ENCODE measurements at places on chromosomes 2 and 18.

DNA sequence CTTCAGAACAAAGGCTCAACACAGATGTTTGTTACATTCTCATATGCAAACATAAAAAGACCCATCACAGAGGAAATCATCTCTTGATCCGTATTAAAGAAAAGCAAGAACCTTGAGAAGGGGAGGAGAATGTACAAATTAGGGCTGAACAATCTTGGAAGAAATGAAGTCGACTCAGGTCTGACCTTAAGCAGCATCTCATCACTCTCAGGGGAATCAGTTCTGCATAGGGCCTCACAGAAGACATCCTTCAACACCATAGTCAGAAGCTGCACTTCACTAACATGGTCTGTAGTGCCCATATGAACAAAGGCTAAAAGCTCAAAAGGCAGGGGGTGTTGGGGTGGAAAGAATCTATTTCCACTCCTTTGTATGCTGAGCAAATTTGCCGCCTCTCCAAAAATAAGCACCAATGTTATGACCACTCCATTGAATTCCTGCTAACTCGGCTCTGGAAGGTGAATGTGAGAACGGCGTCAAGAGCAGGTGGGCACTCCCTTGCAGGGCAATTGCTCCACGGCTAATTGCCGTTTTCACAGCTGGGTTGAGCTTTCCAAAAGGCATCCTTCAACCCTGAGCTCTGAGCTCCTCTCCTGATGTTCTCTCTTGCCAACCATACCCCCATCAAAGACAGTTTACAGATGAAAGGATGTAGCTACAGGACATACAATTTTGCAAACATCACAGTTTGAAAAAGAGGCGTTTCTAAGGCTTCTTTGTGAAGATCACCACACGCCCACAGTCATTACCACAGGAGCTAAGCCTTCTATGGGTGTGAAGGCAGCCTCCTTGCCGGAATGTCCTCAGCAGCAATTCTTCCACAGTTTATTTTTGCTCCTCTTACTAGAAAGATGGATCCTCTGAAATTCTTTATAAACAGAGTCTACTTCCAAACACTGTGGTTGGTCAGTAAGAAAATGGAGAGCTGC lies 10.0 kb downstream of the KLF7 start:
- no peak for DNase-seq

- DNase-seq, result no peak
These were observed 17.9 kb upstream of the MSGN1 start for GRCh38 chr2:17798338-17798737.

DNA sequence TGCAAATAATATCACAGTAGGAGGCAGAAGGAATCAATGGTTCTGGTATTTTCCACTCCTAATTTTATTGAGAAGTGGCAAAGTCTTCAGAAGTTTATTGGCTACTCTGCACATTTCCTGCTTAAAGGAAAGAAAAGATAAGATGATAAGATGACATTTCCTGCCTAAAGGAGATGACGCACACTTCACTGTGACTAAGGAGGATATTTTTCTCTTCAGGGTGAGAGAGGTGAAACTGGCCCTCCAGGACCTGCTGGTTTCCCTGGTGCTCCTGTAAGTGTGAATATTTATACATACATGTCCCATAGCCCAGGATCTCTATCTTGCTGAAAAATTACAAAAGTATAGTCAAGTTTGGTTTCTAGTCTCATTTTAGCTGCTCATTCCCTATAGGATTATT lies 27.9 kb downstream of the COL3A1 start:
- no peak for DNase-seq

DNA sequence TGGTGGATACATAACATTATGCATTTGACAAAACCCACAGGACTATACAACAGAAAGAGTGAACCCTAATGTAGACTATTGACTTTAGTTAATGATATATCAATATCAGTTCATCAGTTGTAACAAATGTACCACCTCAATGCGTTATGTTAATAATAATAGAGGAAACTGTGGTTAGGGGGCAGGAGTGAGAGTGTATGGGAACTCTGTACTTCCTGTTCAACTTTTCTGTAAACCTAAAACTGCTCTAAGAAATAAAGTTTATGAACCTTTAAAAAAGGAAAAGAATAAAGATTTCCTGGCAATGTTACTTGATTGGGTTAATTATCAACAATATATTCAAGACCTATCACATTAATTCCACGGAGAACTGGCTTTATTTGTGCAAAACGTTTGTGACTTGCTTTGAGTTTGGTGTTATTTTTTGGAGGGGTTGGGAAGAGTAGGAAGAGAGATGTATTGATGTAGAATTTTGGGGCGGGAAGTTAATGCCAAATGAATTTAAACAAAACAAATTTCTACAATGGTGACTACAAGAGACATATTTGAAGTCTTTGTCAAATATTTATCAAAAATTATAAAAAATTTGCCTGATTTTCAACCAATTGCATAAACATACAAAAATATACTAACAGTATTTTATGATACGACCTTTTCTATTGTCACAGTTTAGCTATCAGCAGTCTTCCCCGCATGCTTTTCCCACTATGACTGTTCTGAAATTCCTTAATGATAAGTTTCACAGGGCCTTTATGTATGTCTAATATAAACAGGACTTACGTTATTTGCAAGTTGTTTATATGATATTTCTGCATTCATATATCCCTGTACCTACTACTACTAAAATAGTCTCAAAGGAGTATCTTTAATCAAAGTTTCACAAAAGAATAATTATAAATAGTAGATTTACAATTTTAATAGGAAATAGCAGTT lies 2.1 kb upstream of the RTN4 start:
- DNase-seq, result no peak

- no peak for DNase-seq
These were observed 1.8 kb downstream of the CCDC85A start for GRCh38 chr2:56185582-56186046.

- DNase-seq, result no peak
These were observed 50.8 kb downstream of the PIAS2 start for GRCh38 chr18:46866523-46866922.

DNA sequence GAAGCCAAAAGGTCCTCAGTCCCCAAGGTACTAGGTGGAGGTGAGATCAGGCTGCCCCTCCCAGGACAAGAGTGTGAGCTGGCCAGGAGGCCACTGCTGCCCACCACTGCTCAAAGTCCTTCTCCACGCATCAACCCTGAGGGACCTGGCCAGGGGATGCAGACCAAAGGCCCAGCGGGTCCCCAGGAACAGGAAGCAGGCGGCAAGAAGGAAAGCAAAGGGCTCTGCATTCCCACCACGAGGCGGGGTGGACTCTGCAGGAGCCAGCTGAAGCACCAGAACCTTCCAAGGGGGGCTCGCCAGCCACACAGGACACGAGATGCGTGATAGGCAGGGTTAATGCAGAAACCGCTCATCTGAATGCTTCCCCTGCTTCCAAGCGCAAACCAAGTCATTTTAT lies 67.4 kb downstream of the TFCP2L1 start:
- DNase-seq, result no peak

DNA sequence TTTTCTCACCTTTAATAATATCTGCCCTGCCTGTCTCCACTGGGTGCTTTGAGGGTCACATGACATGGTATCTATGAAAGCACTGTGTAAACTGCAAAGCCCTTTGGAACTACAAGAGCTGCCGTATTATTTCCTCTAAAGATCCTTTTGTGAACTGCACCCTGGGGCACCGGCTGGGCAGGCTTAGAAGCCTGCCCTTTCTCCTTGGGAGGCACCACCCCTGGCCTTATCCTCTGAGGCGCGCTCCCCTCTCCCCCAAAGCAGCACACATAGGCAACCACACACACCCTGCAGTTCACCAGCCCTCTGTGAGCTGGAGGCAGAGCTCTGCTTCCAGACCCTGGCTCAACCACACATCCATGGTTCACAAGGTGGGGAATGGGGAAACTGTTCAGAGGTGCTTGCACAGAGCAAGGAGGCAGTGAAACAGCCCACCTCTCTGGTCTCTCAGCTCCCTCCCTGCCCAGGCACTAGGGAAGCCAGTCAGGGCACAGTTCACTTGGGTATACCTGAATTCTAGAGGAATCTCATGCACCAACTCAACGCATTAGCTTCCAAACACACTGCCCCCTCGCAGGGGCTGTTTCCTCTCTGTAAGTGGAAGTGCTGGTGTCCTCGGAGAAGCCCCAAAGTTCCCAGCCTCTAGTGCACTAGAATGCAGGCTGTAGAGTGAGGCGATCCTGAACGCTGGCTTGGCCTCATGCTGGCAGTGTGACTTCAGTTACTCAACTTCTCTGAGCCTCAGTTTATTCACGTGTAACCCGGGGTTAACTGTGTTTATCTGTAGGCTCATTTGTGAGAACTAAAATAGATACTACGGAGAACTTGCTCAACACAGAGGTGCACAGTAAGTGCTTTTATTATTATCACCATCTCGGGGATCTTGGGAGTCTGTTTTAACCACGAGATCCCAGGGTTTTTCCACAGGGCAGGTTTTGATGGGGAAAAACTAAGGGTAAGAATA lies 11.0 kb downstream of the SIGLEC15 start:
- DNase-seq, result no peak

DNA sequence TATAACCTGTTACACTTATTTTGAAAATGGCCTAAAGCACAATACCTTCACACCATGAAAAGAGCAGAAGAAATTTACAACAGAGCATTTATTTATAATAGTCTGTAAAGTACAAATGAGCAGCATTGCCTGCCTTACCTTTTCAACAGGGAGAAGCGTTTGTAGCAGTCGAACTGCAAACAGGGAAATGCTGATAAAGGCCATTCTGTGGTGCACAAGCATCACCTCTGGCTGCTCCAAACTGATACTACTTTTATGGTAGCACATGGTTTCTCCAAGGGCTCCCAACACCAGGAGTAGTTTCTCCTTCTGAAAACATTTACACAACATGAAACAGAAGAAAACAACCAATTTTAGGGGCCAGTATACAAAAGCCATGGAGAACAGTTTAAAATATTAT lies 28.9 kb downstream of the RTTN start:
- no peak for DNase-seq

- DNase-seq, result no peak
These were observed 14.6 kb upstream of the LRRFIP1 start for GRCh38 chr2:237612527-237613357.

GRCh38 chr2:228118940-228119339 lies 62.5 kb downstream of the SPHKAP start:
- no peak for DNase-seq

- DNase-seq, result peak; percentile 64
These were observed 2.9 kb upstream of the BCL2L11 start for GRCh38 chr2:111117598-111118480.

GRCh38 chr2:128691526-128691925 lies 372.9 kb upstream of the HS6ST1 start:
- DNase-seq, result no peak

DNA sequence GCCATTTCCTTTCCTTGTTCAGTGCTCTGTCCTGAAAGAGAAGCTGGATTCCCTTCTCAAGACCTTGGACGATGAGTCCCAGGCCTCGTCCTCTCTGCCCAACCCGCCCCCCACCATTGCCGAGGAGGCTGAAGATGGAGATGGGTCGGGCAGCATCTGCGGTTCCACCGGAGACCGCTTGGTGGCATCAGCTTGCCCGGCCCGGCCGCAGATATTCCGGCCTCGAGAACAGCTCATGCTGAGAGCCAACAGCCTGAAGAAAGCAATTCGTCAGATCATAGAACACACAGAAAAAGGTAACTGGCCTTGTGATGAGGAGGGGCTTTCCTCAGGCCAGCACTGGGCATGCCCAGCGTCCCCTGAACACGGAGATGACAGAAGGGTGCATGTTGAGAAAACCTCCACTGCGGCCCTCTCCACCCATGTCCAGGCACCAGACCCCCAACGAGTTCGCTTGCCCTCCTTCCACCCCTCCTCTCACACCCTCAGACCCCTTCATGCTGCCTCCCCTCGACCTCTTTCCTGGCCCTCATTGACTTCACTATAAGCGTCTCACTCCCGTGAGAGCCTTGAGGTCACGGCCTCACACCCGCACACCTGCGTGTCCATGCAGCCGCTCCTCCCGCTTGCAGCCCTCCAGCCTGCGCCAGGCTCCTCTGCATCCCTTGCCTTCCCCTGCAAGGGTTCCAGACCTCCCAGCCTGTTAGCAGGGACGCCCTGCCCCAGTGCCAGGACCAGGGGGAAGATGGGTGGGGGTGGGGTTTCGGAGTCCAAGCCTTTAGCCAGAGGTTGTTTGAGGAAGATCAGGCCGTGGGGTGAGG lies 95.0 kb downstream of the DGKD start:
- DNase-seq, result no peak

GRCh38 chr2:240858321-240858720 lies 10.3 kb upstream of the AGXT start:
- DNase-seq, result no peak

- DNase-seq, result no peak
These were observed 35.6 kb upstream of the PRLH start for GRCh38 chr2:237530472-237531433.

DNA sequence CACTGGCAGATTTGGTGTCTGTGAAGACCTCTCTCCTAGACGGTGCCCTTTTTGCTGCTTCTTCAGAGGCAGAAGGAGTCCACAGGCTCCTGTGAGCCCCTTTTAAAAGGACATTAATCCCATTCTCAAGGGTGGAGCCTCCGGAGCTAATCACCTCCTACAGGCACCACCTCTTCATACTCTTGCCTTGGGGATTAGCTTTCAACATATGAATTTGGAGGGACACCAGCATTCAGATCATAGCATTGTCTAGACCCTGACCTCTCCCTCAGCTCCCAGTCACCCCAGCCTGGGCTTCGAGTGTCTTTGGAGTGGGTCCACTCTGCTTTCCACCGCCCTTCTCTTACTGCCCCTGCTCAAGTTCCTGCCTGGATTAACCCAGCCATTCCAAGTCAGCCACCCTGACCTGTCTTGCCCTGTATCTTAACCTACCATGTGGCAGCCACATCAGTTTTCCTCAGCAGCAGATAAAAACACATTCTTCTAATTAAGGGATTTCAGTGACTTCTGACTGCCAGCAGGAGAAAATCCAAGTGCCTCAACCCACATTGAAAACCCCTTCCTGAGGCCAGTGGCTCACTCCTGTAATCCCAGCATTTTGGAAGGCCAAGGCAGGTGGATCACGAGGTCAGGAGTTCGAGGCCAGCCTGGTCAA lies 6.1 kb upstream of the NCL start:
- DNase-seq, result no peak

- peak; percentile 25 for DNase-seq
These were observed 42.0 kb downstream of the MCFD2 start for GRCh38 chr2:46873604-46874068.

GRCh38 chr2:16430846-16431245 lies 234.8 kb downstream of the CYRIA start:
- DNase-seq, result no peak

DNA sequence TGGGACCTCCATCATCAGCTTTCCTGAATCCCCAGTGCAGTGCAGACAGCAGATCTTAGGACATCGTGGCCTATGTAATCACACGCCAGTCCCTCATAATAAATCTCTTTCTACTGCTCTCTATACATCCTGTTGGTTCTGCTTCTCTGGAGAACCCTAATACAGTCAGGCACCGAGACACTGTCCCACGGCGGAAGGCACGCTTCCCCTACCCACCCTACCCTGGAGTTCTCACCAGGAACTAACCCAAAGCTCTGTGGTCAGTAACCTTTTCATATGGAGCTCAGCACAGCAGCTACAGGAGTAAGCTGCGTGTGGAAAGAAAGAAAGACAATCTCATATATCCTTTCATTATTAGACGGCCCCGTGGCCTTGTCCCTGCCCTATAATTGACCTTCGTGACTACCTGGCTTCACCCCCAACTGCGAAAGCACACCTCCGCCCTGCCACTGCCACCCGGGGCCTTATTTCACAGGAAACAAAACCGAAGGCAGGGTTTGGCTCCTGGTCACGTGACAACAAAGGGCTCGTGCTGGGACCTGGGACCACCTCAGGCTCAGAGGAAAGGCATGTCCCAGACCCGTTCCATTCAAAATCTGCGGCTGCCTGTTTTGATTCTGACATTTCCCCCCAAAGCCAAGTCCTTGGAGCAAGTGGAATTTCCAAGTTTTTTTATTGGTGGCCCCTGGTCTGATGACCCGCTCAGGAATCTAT lies 99.7 kb upstream of the ODC1 start:
- DNase-seq, result no peak
